ENCODE measurements at places on chromosomes 4 and X.
A peak's percentile ranks its signal among the peaks of the same experiment; 100 is the strongest.

DNA sequence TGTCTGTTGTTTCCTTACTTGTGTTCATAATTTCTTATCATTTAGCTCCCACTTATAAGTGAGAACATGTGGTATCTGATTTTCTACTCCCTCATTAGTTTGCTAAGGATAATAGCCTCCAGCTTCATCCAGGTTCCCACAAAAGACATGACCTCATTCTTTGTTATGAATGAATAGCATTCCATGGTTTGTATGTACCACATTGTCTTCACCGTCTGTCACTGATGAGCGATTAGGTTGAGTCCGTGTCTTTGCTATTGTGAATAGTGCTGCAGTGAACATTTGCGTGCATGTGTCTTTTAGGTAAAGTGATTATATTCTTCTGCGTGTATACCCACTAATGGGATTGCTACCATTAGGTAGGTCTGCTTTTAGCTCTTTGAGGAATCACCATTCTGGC, 624.3 kb upstream of the EPHA5 start:
- no peak for DNase-seq

DNA sequence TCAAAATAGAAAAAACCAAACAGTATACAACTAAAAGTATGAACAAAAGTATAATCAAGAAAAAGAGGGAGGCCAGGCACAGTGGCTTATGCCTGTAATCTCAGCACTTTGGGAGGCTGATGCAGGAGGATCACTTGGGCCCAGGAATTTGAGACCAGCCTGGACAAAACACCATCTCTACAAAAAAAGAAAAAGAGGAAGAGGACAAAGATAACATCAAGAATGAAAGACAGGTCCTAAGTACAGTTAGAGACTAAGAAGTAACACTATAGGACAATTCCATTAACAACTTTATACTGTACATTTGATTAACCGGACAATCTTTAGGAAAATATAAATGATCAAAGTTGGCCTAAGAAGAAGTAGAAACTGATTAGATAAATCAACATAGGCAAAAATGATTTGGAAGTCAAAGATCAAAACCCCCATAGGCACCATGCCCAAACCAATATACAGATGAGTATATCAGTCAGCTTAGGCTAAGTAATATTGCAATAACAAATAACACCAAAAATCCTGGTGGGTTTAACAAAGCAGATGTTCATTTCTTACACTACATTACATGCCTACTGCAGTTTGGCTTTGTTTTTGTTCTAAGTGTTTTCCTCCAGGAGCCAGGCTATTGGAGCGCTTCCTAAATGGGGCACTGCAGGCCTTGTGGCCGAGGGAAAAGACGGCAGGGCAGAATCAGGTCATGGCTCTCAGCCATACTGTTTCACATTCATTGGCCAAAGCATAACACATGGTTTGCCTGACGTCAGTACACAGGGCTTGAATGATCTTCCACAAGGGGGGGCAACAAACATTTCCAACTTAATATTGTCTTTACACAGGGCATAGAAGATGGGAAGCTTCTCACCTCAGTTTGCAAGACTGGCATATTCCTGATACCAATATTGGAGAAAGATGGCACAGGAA, 42.2 kb upstream of the HGFAC start:
- DNase-seq: no peak

DNA sequence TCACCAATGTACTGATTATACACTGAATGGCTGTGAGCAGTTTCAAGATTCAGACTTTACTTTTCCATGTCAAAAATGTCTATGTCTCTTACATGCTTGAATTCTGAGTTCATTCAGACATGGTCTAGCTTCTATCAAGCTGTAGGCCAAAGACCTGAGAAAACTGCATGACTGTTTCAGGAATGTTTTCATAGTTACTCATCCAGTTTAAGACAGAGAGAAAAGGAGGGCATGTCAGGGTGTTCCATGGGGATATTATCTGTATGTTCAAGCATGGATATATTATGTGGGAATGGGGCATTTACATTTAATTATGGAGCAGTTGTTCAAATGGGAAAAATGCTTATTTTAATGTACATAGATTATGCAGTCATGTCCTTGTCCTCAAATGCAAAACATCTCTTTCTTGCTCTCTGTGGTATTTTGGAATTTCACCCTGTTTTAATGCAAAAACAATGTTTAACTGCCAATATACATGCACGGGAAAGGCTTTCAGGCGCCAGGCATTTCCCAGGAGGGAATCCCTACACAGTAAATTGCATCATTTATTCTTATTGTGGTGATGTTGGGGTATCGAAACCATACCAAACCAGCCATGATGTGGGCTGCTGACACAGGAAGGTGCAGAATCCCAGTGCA, 429.1 kb upstream of the INTU start:
- no peak for DNase-seq

DNA sequence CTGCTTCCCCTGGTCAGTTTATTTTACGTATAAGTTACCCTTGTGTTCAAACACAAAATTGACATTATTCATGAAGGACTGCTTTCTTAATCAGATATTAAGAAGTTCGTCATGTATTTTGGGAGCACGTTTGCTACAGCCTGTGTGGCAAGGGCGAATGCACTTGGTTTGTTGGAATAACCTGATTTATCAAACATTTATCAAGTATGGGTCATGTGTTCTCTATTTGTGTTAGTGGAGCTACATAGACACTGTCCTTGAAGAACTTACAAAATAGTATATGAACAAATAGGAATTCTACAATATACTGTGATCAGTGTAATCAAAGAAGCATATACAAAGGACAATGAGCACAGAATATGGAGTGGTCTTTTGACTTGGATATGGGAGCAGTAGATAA, 22.4 kb downstream of the RAB33B start:
- DNase-seq: no peak

DNA sequence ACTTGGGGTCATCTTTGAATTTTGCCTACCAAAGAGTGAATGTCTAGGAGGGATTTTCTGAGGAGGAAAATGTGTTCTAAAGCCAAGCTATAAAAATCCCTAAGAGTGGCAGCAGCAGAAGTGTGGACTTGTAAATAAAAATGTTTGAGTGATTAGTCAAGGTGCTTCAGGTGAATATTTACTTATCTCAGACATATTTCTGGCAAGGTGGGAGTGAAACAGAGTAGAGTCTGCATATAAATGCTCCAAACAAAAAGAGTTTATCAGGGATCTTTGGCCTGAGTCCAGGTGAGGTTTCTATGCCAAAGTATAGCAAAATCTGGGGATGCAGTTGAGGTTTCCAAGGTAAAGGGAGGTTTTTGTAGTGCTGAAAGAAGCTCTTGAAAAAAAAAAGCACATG, 19.7 kb downstream of the CYSLTR1 start:
- no peak for DNase-seq

GRCh38 chrX:39642071-39642470, 455.7 kb downstream of the BCOR start:
- DNase-seq: no peak

- no peak for DNase-seq
These were observed 318.6 kb upstream of the TAPT1 start for GRCh38 chr4:16544869-16545268.

DNA sequence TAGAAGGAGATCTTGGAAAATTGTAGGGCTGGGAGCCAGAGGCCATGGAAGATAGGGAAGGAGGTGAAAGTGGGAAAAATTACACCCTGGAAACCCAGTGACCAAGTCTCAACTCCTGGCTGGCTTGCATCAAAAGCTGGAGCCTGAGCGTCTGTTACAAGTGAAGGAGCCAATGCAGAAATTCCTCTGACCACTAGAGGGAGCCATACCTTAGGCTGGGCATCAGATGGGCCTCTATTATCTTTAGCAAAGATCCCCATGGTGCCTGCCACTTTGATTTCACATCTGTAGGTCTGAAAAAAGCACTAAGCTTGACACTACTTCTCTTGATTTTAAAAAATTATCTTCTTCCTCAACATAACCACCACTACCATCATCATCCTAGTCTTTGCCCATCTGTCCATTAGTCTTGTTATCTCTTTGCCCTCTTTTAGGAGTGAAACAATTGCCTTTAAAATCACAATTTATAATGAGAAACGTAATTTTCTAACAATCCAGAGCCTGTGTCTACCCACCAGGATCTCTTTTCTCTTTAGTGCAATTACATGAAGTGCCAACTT, 62.9 kb downstream of the ANAPC4 start:
- DNase-seq: peak; percentile 51

GRCh38 chr4:155094201-155094820, 114.1 kb upstream of the NPY2R start:
- DNase-seq: no peak

- DNase-seq: no peak
These were observed 187.8 kb upstream of the NUDT6 start for GRCh38 chr4:123110147-123110546.

DNA sequence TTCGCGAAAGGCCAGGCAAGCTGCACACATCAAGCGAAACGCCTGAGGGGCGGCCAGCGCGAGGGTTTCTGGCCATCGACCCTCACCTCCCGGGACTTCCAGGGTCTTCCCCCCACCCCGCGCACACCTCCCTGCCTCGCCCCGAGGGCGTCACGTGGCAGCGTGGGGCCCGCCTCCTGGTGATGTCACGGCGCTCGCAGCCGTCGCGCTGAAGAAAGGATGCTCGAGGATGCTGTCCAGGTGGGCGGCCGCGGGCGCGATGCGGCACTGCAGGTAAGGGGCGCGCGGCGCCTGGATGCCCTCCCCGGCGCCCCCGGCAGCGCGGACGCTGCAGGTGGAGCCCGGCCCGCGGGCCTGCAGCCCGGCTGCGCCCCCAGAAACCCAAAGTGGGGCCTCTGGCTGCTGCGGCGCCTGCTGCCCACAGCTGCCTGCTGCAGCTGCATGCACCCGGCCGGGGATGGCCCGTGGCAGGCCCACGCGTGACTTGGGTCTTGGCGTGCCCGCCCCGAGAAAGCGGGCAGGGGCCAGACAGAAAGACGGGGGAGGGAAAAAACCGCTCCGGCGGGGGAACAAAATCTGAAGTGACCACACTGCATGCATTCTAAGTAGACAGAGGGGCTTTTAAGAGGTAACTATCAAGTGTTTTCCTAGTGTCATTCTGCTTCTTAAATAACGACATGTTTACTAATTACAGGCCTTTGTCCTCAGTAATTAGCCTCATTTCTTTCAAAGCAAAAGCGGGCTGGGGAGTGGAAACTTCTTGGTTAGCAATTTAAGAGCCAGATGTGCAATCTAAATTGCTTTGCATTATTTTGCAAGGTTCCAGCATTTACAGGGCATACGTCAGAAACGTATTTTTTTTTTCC, 1.7 kb downstream of the CLCN4 start:
- DNase-seq: no peak

- DNase-seq: no peak
These were observed 36.0 kb upstream of the GYPA start for GRCh38 chr4:144176476-144176875.

DNA sequence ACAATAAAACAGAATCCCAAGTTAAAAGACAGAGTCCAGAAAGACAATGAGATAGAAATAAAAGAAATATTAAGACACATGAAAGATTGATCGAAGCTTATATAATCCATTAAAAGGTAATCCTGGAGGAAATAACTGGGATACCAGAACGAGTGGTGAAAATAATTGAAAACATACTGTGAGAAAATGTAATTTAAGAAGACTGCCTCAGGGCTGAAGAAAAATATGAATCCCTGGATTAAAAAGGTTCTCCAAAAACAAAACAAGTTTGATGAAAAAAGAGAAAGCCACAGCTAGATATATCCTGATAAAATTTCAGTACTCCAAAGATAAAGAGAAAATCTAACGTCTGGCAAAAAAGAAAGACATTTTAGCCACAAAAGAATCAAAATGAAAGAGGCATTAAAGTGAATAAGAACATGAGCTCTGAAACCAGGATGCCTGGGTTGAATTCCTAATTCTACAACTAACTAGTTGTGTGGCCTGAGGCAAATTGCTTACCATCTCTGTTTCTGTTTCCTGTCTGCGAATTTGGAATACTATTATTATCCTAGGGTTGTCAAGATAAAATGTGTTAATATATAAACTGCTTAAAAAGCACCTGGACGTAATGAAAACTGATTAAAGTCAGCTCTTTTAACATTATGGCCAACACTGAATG, 5.5 kb downstream of the DDX60L start:
- no peak for DNase-seq

- peak; percentile 55 for DNase-seq
These were observed 120.3 kb downstream of the RASL11B start for GRCh38 chr4:52982255-52982945.

DNA sequence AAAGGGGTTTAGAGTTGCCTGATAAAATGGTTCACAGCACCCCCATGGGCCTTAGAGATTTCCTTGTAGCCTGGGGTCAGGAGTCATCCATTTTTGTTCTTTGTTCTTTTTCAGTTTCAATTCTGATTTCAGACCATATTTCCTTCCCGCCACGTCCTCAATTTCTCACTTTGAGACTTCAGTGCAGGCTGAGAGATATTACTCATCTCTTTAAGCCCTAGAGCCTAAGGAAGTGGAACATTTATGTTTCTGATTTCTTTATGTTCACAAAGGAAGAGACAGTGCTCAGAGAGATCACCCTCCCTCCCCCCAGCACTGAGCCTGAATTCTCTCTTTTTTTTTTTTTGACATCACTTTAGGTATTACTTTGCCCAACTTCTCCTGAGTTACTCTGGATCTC, 56.3 kb downstream of the MSN start:
- no peak for DNase-seq

DNA sequence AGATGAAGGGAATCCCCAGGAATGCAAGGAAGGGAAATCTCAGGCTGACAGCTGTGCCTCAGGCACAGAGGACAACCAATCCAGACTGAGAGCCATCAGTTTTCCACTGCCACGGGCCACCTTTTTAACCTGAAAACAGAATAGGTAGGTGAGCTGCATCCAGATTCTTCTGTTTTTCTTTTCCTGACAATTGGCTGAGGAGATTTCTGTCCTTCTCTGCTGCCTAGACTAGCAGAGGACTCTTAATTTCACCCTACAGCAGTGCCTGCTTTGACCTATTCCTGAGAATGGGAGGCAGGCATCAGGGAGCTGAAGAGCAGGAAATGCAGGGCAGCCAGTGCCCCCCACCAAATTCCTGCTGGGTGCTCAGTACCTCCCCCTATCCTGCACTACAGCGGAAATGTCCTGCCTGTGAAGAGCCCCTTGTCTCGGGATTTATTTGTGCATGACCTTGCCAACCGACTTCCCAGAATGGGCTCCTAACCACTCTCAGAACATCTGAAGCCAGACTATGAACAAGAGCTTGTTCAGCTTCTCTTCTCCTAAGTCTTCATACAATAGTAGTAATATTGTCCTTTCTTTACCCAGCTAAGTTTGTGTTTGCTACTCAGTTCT, 65.1 kb downstream of the CASK start:
- DNase-seq: no peak

DNA sequence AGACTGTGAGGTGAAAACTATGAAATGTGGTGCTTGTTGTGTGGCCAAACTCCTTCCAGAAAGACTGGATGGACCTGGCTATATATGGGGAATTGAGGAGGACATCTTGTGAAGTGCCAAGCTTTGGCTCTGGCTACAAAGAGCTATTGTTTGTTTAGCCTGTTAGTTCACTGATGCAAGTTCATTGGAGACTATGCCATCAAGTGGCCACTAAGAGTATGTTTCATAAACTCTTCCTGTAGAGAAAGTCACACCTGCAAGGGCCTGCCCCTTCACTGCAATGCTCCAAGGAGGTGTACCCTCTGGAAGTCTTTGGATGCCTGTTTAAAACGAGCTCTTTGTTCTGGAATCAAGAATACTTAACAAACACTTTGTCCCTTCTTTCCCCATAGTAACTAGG, 382.0 kb downstream of the GABRG1 start:
- DNase-seq: peak; percentile 2

- no peak for DNase-seq
These were observed 25.6 kb downstream of the KDM6A start for GRCh38 chrX:44898411-44899221.
